B cell (primary cell): ENCODE measurements at places on chromosomes 3 and 15. TPM values are rescaled to one million over a fixed set of nuclear protein-coding genes. Genes with fewer than 3 reads are reported as not detected.

GOLGA8J gene
- total RNA-seq = 0.51 TPM in 1 of 2 replicates, not detected in the other

ZNF639 gene
- total RNA-seq = 39.8 and 43.1 TPM in 2 replicates

GRM7 gene
- total RNA-seq = not detected in 2 replicates

CPNE9 gene
- total RNA-seq = 0.37 and 1.2 TPM in 2 replicates

SLC27A2 gene
- total RNA-seq = 0.41 and 0.49 TPM in 2 replicates

DNA sequence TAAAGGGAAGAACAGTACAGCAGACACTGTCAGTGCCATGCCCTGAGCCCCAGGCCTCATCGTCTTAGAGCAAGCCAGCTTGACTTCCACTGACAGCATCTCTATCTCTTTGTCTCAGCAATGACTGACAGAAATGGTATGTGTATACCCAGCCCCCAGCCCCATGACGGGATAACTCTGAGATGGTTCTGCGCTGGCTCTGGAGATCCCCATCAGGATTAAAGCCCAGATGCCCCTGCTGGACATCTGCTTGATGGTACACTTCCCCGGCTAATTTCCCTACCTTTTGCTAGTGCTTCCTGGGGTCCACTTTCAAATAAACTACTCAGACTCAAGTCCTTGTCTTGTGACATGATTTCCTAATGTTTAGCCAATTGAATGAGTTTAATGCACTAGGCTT, 7.6 kb downstream of the NMNAT3 start:
- no peak for DNase-seq

- peak; percentile 48 for DNase-seq
Observed at GRCh38 chr3:40680685-40681657, 156.2 kb downstream of the ZNF621 start.

DNA sequence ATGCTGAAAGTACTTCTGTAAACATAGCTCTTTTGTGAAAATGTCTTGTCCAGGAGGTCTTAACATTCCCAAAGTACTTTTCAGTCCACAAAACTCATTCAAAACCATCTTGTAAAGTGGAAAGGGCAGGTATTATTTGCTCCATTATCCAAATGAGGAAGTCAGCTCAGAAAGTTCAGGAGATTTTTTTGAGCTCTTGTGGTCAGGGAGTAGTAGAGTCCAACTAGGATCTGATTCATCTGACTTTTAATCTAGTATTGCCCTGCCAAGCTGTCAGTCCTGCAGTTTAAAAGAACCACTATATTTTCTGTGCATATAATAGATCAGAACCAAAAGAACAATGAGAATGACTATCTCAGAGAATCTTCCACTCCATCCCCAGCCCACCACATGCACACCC, 83.5 kb downstream of the FOXB1 start:
- DNase-seq = no peak

- DNase-seq = no peak
Observed at GRCh38 chr3:106552351-106553043, 683.7 kb upstream of the CBLB start.

- no peak for DNase-seq
Observed at GRCh38 chr3:42055291-42055690, 35.9 kb upstream of the TRAK1 start.

DNA sequence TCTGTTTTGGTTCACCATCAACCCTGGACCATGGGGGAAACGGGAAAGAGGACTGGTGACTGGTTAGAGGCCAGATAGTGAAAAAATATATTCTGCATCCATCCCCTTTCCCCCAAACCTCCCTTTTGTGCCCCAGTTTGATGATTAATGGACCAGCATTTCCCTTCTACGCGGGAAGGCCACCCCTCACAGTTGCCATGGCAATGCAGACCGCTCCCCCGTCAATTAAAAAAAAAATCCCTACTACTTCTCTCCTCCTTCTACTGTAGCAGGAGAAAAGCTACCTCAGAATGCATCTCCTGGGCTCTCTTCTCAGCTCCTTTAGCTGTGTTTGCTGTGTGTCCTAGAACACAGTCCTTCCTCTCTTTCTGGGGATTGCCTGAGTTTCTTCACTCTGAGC, 4.0 kb downstream of the BAHD1 start:
- DNase-seq = no peak

- no peak for DNase-seq
Observed at GRCh38 chr3:171393032-171393744, 67.0 kb downstream of the TNIK start.

GRCh38 chr15:92243227-92243626, 150.5 kb upstream of the ST8SIA2 start:
- DNase-seq = no peak

DNA sequence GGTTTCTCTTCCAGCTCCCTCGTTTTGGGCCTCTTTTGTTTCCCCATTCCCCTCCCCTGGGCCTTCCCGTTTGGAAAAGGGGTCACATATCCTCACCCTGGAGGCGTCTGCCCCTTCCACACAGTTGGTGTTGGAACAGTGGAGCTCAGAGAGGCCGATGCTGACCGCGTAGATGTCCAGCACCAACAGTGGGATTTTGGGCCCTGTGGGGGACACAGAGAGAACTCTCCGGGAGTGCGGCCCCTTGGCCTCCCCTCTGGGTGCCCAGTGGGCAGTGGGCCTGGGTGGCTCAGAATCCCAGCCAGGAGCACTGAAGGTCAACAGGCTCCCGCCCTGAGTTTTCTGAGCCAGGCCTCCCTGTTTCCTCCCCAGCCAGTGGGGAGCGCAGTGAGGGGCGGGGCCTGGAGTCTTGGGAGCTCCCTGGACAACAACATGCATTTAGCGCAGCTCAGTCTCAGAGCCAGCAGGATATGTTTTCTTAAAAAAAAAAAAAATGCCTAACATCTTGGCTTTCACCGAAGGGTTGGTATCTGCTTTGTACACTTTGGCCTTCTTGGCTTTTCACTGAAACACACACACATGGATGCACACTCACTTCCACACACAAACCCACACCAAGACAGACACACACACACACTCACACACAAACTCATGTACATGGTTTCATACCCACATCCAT, 670 bp upstream of the ISLR start:
- DNase-seq = no peak

DNA sequence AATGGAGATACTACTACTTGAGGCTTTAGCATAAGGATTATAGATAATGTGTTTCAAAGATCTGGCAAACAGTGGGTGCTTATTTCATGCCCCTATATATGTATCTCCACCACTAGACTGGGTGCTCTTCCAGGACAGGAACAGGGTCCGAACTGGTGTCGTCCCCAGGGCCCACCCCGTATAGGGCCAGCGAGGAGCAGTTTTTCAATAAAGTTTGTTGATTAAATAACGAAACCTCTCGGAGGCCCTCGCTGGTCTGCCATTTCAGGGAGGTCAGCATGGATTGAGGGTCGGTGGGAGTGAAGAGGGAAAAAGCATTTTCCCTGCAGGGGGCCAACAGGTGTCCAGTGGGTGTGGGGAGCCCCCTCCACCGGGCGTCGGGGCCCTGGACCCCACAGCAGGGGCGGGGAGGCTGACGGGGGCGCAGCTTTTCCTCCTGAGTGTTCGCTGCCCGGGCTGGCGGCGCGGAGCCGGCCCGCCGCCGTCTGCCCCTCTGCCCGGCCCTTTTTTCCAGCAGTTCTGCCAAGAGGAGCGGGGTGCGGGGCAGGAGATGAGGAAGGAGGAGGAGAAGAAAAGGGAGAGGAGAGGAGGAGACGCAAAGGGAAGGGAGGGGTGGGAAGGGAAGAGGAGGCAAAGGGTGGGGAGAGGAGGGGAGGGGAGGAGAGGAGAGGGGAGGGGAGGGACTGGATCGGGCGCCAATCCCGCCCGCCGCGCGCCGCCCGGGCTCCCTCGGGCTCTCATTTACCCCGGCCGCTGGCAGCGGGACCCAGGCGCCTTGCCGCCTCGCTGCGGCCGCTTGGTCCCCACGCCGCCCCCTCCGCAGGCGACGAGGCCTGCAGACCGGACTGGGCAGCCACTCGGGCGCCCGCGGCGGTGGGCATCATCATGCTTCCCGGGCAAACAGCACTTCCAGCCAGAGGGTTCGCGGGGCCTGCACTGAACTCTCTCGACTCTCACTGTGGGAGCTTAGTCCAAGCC, 66.3 kb downstream of the ISG20 start:
- peak; percentile 32 for DNase-seq

GRCh38 chr3:187919048-187919447, 173.8 kb upstream of the BCL6 start:
- DNase-seq = peak; percentile 77

DNA sequence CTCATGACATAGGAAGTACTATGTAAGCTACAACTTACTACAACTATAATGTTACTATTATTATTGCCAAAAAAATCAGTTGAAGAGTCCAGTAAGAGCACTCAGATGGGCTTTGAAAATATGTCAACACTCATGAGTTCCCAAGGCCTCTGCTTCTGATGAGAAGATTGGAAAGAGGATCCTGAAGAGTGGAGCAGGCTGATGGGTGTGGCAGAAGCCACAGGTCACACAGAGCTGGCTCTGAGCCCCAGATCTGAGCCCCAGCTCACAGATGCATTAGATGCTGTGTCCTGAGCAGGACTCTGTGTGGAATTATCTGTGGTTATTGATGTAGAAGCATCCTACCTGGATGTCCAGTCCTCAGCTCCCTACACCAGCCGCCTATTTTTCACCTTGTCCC, 65.6 kb downstream of the SPSB4 start:
- DNase-seq = no peak

DNA sequence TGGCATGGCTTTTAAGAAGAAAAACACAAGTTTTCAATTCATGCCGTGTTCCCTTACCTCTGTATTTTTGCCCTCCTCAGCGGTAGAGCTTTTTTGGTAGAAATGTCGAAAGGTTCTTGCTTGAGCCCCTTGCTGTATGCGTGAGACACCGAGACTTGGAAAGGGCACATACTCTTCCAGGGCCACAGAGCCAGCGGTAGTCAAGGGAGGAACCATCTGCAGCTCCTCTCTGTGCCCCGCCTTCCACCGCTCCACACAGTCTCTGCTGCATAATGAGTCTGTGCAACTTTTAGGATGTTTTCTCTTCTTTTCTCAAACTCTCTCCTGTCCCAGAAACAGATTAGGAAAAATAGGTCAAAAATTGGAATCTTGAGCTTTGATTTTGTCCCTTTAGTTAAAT, 77.5 kb downstream of the LPP start:
- no peak for DNase-seq

DNA sequence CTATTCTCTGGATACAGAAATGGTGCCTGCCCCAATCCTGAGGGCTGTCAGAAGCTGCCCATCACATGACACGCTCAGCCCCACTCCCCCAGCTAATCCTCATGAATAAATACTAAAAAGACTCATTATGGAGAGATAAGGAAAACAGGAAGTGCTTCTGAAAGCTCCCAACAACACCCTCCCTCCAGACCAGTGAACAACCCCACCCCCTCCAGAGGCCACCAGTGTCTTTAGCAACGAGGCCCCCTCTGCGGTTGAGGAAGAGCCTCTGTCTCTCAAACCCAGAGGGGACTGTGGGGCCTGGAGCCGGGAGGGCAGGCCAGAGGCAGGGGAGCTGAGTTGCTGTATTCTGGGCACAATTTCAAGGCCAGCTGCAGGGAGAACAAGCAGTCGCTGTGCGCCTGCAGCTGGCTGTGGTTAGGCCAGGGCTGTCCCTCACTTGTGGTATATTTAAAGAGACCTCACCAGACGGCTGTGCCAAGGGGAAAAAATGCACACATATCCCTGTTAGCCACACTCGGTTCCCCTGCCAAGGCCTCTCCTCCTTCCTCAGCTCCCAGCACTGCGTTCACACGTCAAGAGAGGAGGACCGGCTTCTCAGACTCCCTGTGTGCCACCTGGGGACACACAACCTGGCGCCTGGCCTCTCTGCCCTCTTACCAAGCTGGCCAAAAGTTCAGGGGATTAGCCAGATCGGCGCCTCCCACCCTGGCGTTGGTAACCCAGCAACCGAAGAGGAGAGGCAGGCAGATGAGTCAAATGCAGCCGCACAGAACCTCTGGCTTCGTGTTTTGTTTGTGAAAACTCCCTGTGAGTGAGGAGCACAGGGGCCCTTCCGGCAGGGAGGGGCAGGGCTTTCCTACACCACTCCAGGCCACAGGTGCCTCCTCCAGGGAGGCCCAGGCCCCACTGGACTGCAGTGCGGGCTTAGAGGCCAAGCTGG, 101.2 kb upstream of the ETV5 start:
- DNase-seq = no peak

DNA sequence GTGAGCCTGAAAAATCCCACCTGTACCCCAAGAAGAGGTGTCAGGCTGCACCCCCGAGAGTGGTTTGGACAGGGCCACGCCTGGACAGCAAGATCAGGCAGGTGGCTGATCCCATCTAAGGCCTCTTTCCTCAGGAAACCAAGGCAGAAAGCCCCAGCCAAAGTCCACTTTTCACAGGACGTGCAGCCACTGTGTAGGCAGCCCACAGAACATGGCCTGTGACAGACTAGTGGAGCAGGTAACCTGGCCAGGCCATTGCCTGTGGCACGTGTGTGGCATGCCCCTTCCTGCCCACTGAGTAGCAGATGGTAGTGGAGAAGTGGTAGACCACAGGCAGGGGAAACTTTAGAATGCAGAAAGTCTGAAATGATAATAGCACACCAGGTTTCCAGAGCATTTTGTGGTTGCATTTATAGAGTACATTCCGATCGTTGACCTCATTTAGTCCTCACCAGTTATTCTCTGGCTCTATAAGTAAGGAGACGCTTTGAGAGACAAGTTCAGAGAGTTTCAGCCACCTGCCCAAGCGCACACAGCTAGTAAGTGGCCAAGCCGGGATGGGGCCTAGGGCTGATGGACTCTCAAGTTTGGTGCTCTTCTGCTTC, 68.7 kb downstream of the AAGAB start:
- no peak for DNase-seq

DNA sequence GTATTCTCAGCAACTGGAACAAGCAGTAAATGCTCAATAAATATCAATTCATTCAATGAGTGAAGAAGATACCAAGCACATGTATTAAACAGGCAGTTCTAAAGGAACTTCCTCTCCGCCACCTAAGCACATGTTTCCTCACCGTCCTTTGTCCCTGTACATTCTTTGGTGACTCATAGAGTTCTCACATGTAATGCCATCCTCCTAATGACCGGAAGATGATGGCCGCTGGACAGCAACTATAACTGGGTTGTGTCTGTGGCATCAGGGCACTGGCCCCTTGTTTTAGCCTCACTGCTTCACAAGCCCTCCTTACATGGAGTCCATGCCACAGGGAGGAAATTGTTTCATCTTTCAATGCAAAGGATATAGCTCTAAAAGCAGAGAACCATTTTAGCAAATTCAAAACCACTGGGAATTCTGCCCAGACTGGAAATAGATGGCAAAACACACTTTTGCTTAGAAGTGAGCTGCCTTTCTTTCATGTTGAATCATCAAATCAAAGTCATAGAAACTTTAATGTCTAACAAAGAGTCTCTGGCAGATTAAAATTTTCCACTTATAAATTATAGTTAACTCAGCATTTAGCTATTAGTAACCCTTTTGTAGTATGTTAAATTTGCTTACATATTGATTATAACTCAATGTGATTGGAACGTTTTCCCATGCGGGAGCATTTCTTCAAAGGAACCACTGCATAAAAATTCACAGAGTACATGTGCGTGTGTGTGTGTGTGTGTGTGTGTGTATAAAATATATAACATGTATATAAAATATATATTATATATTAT, 74.1 kb downstream of the GAP43 start:
- no peak for DNase-seq

- DNase-seq = peak; percentile 57
Observed at GRCh38 chr3:106206146-106206545, 337.3 kb upstream of the CBLB start.

GRCh38 chr3:5497497-5497896, 310.0 kb downstream of the EDEM1 start:
- no peak for DNase-seq
